Activated CD4-positive, alpha-beta T cell treated with anti-CD3 and anti-CD28 coated beads for 48 hours (primary cell): ENCODE measurements at places on chromosomes 11 and 22.

GRCh38 chr11:10323793-10324170 is 18.9 kb downstream of the ADM start:
- DNase-seq: no peak

GRCh38 chr22:20025401-20026203 is 4.7 kb downstream of the TANGO2 start:
- DNase-seq: no peak

DNA sequence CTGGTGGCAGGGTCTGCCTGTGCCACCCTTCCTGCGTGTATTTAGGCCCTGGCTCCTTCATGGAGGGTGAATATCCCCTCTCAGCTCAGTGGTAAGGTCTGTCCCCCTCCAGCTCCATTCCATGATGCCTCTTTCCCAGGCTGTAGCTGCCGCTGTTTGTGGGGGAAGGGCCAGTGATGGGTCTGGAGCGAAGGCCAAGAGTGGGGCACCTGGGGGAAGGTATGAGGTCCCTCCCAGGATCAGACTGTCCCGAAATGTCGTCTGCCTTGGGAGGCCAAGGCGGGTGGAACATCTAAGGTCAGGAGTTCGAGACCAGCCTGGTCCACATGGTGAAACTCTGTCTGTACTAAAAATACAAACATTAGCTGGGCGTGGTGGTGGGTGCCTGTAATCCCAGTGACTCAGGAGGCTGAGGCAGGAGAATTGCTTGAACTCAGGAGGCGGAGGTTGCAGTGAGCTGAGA is 1.1 kb downstream of the CD151 start:
- DNase-seq: no peak

- DNase-seq: peak; percentile 65
Observed at GRCh38 chr11:114183044-114183511, 113.1 kb upstream of the NNMT start.

GRCh38 chr11:36195496-36196354 is 93.5 kb downstream of the COMMD9 start:
- no peak for DNase-seq

DNA sequence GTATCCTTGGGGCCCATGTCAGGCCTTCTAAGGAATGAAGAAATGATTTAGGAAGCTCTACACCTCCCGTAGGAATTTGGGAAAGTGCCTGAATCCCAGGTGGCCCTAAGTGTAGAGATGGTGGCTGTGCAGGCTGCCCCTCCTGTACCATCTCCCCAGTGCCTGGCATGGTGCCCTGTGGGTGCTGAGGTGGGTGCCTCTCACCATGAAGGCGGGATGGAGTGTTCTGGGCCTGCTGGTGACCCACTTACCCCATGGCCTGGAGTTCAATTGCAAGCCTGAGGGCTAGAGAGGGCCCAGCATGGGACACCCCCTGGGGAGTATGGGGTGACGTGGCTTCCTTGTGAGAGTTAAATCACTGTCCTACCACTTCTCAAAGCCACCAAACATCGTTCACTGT is 19.8 kb downstream of the SAMM50 start:
- DNase-seq: no peak

GRCh38 chr11:107732689-107733051 is 20.8 kb upstream of the SLN start:
- DNase-seq: no peak

- no peak for DNase-seq
Observed at GRCh38 chr22:19963863-19964642, 22.4 kb upstream of the TXNRD2 start.

GRCh38 chr11:44767421-44767820 is 40.7 kb downstream of the TSPAN18 start:
- DNase-seq: no peak

- DNase-seq: peak; percentile 5
Observed at GRCh38 chr11:104332110-104332509, 168.2 kb upstream of the PDGFD start.

DNA sequence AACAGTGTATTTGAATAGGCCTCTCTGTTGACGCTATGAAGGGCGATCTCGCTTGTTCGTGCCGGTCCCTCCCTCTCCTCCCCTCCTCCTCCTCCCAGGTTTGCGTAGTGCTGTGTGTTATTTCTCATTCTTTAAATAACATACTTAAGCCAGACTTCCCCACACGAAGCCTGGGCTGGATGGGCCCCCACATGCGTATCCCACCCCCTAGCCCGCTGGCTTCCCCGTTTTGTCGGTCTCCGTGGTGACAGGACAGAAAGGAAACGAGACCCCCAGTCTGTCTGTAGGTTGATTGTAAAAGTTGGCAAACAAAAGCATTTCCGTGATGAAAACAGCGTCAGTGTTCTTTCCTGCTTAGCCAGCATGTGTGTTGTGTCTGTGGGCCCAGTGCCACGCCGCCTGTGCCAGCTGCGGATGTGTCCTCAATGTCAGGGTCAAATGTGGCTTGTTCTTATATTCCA is 27.3 kb downstream of the FAM118A start:
- DNase-seq: no peak

GRCh38 chr22:29190918-29191317 is 14.8 kb upstream of the EMID1 start:
- no peak for DNase-seq

- peak; percentile 92 for DNase-seq
Observed at GRCh38 chr22:37457093-37457893, 28.9 kb downstream of the MFNG start.

GRCh38 chr11:129023968-129024676 is 81.5 kb upstream of the TP53AIP1 start:
- DNase-seq: no peak

DNA sequence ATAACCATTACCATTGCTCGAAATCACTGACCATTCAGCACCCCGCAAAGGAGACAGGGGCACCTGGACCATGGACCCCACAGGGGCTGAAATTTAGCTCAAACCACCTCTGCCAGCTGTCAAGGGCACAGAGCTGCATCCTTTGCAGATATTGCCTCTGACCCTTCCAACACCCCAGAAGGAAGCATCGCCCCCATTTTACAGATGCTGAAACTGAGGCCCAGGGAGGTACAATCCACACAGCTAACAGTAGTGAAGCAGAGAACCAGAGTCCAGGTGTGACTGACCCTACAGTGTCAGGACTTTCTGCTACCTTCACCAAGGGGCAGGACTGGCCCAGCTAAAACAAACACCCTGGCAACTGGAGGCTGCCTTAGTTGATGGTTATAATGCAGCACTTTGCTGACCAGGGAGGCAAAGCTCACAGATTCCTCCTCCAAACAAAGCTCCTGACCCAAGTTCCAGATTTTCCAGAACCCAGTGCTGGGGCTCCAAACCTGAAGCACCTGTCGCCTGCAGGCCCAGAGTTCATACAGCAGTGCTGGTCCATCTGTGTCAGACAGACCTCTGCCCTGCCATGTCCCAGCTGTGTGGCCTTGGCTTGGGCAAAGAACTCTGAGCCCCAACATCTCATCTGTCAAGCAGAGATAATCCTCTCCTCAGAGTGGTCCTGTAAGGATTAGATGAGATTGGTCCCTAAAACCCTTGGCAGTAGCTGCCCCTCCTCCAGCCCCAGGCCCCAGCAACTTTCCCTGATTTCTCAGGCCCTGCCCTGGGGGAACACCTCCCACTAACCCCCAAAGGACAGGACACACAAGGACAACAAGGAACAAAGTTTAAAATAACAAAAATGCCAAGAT is 15.2 kb upstream of the ARAP1 start:
- DNase-seq: no peak

- DNase-seq: no peak
Observed at GRCh38 chr22:48395201-48395600, 1432.5 kb downstream of the BRD1 start.

GRCh38 chr11:62777389-62777788 is 6.2 kb downstream of the TAF6L start:
- no peak for DNase-seq

- DNase-seq: peak; percentile 47
Observed at GRCh38 chr11:3984896-3985295, 109.7 kb upstream of the RRM1 start.

- DNase-seq: no peak
Observed at GRCh38 chr11:73592640-73593039, 5.3 kb downstream of the FAM168A start.

- DNase-seq: no peak
Observed at GRCh38 chr11:72179049-72179803, 12.7 kb upstream of the FOLR1 start.

DNA sequence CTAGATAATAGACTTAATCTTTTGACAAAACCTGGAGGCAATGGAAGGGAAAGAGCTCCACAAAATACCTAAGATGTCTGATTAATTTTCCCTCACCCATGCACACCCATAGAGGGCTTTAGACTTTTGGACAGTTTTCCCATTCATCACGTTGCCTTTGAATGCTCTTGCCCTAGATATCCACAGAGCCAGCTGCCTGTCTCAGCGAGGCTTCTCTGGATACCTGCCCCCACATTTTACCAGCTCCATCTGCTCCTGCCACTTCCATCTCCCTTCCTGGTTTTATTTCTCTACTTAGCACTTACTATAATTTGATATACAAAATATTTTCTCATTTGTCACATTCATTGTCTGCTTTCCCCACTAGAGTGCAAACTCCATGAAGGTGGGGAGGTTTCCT is 136.8 kb downstream of the FDX1 start:
- no peak for DNase-seq

GRCh38 chr22:38051900-38052862 is 5.0 kb upstream of the PICK1 start:
- DNase-seq: peak; percentile 83

DNA sequence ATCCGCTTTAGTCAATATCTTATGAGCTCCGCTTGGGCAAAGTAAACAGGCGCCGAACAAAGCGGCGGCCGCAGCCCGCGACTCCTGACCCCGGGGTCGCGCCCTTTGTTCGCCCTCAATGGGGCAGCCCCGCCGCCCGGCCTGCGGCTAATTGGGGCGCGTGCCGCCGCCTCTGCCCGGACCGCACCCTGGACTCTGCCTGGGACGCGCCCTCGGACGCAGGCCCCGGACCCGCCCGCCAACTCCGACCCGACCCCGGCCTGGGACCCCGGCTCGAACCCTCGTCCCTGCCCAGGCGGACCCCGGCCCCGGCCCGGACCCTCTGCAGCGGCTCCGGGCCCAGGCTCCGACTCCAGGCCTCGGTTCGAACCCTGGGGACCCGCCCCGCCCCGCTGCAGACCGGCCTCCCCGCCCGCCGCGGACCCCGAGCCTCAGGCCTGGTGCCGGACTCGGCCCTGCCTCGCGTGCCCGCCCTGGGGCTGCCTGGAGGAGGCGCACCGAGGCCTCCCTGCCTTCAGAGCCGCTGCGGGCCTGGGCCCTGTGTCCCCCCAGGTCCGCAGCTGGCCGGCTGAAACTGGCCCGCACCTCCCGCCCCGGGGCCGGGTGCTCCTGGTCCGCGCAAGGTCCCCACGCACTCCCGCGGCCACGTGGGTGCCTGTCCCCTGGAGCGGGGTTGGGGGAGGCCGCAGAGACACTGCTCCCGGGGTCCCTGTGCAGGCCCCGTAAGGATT is 84.7 kb upstream of the WNT7B start:
- DNase-seq: no peak

DNA sequence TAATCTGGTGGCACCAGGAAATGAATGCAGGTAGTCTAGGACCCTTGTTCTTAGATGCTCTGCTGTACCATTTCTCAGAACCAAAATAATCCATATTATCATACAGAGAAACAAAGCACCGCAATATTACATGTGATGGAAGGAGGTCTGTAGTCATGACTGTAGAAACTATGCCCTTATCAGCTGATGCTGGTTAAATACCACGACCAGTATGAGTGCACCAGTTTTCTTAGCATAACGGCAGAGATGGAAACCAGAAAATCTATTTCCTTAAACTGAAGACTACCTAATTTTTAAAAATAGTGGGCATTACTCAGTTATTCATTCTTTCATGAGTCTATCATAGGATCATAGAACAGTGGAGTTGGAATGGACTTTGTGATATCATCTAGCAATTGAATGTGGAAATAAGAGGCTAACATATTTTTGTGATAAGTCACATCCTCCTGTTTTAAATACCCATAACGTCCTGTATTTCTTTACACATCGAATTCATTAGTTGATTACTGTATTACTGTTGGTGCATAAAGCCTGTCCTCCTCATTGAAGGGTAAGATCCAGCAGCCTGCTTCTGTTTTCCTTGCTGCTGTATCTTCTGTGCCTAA is 15.1 kb downstream of the JHY start:
- no peak for DNase-seq

DNA sequence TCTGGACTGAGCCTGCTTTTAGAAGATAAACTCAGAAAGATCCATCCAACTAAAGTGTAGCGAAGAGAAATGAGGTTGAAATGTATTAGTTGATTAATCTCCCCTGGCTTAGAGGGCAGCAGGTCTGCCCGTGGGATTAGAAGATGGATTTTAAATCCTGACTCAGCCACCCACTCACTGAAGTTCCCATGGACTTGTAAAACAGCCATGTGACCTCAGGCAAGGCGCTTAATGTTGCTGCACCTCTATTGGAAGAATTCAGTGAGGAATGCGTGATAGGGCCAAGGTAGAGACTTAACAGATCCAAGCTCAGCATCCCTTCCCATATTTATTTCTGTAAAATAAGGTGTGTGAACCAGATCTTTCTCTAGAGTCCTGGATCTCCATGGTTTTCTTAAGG is 45.1 kb upstream of the ELF5 start:
- DNase-seq: no peak

DNA sequence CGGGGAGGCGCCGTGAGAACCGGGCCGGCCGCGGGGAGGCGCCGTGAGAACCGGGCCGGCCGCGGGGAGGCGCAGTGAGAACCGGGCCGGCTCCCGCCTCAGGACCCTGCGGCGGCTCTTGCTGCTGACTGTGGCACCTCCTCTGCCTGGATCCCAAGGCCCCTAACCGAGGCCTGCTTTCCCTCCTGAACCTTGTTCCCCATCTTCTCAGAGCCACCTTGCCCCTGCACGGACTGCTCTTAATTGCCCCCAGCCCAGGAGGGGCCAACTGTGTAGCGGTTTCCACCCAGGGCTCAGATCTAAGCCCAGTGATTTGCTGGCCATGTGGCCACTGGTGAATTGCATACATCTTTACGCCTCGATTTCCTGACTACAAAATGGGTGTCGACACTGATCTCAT is 112.2 kb upstream of the B3GAT1 start:
- DNase-seq: no peak

GRCh38 chr11:565921-566509 is 5.2 kb downstream of the RASSF7 start:
- DNase-seq: no peak
